ENCODE measurements at places on chromosomes 5 and 9.

DNA sequence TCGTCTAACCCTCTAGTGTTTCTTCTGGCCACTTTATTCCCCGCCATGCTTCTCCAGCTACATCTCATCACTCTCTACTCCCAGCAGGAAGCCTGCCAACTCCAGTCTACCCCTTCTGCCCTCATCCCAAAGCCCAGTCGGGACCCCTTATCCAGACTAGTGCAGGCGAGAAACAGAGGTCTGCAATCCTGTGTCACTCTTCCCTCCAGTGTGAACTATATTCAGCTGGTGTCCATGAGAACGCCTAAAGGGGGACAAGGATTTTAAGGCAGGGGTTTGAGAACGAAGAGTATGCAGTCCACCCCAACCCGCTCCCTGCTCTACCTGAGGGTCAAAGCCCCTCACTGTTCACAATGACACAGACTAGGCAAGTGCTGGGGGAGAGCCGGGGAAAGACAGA lies 41.7 kb upstream of the GABRP start:
- no peak for DNase-seq

DNA sequence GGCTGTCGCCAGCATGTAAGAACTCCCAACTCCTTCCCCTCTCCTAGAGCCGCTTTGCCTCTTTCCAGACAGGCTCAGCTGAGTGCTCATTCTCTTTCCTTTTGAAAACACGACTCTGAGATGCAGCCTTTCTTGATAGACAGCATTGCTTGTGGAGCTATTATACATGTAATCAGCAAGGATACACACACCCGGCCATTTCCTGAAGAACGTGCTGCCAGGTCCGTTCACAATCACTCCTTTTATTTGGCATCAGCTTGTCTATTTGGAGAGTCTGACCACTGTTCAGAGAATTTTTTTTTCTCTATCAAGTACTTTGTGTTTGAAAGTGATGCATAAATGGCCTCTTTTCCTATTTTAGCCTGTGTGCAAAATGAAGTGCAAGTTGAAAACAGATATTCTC lies 328.7 kb downstream of the MARCHF11 start:
- DNase-seq: no peak

GRCh38 chr5:145245354-145245753 lies 589.8 kb downstream of the PRELID2 start:
- no peak for DNase-seq

DNA sequence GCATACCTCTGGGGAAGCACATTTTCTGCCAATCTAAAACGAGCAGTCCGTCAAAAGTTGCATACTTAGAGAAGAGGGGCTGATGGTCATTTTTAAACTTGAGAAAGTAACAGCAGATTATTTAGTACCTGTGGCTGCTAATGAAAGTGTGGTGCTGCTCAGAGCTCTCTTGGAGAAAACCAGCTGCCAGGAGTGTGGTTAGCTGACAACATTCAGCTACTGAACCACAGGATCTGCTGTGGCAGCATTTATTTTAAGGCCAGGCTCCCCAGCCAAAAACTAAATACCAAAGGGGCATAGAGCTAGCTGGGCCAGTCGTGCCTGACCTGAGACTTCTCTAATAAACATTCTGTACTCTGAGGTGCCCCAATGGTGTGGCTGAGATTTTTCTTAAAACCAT lies 203.6 kb downstream of the EDIL3 start:
- DNase-seq: no peak

DNA sequence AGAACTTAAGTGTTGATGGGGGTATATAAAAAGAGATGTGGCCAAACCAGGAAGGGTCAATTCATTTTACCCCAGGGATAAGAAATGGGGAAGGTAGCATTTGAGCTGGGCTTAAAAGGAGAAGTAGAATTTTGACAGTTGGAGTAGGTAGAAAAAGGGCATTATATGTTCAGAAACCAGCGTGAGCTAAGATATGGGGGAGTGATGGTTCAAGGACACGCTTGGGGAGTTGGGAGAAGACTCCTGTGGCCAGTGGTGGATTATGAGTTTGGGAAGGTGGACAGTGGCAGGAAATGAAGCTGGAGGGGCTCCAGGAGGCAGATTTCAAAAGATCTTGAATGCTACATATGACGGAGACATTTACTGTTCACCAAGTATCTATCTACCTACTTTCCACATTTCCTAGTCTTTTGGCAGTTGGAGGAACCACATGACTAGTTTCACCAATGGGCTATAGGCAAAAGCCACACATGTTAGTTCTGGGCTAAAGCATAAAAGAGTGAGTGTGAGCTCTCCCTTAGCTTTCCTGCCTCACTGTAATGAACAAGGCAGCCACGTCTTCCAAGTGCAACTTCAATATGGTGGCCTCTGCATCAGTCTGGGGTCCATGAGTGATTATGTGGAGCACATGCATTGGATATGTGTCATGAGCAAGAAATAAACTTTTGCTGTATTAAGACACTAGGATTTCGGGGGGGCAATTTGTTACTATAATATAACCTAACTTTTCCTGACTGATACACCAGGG lies 15.7 kb upstream of the GSN start:
- DNase-seq: no peak

Measured in stimulated activated CD4-positive, alpha-beta T cell treated with anti-CD3 and anti-CD28 coated beads, Interleukin-1b, Interleukin-23, amount 100 ng/mL, for 48 hours (primary cell).